ENCODE measurements at places on chromosomes 2 and 18.

- DNase-seq = no peak
These were observed 210.2 kb upstream of the PKDCC start for GRCh38 chr2:41837610-41838009.

- DNase-seq = no peak
These were observed 88.7 kb downstream of the NEDD4L start for GRCh38 chr18:58132595-58133261.

- peak; percentile 80 for DNase-seq
These were observed 14.1 kb upstream of the CHRNA1 start for GRCh38 chr2:174778085-174778981.

GRCh38 chr2:19540739-19541525 is 182.5 kb upstream of the OSR1 start:
- DNase-seq = peak; percentile 61

- DNase-seq = peak; percentile 55
These were observed 28.8 kb downstream of the HADHB start for GRCh38 chr2:26273501-26273900.

DNA sequence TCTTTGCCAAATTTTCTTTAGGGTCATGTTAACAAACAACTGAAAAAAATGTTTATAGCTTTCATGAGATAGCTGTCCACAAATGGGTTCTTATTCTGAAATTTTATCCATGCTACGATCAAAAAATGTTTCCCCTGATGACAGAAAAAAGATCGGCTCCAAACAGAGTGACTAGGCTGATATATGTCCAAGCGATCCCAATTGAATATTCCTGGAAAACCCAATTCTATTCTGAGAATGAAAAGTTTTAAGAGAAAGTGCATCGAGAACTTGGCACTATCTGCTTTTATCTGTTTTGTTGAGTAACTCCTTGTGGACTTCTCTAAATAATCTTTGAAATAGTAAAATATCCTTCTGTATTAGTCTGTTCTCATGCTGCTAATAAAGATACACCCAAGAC is 19.1 kb downstream of the KCNE4 start:
- no peak for DNase-seq

GRCh38 chr2:241149675-241149924 is 328 bp upstream of the PASK start:
- no peak for DNase-seq

DNA sequence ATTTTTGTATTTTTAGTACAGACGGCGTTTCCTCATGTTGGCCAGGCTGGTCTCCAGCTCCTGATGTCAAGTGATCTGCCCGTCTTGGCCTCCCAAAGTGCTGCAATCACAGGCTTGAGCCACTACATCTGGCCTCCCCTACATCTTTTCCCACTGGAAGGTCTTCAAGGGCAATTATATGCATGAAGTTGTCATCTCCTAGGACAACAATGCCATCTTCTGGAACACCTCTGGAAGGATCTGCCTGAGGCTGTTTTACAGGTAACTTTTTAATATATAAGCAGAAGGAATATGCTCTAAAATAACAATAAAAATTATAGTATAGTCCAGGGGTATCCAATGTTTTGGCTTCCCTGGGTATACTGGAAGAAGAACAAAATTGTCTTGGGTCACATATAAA is 321.4 kb downstream of the AFF3 start:
- DNase-seq = no peak

DNA sequence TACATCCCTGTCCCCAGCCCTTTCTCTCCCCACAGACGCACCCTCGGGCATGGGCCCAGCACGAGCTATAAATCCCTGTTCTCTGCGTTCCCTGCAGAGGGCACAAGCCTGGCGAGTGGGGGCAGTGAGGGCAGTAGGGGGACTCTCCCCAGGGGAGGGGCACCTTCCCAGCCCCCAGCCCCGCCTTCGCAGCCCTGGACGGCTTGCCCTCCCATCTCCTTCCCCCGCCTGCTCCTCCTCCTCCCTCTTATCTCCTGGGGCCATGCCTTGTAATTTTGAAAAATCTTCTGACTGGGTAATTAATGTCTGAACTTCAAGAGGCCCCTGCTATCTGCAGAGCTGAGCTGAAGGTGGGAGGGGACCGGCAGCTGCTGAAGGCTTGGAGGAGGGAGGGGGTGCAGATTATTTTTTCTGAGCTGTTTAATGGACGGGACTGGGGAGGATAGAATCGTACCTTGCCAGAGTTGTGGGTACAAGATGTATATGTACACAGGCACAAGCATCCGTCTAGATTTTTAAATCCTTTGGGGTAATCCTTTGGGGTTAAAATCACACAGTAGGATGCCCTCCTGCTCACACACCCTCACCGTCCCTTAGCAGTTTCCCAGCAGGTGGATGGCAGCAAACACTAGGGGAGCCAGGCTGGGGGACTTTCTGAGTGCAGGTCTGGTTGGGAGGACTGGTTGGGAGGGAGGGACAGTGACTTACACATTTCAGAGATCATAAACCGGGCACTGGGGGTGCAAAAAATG is 121.9 kb downstream of the SMAD7 start:
- DNase-seq = no peak

GRCh38 chr2:222861411-222862105 is 722 bp downstream of the ACSL3 start:
- DNase-seq = no peak

DNA sequence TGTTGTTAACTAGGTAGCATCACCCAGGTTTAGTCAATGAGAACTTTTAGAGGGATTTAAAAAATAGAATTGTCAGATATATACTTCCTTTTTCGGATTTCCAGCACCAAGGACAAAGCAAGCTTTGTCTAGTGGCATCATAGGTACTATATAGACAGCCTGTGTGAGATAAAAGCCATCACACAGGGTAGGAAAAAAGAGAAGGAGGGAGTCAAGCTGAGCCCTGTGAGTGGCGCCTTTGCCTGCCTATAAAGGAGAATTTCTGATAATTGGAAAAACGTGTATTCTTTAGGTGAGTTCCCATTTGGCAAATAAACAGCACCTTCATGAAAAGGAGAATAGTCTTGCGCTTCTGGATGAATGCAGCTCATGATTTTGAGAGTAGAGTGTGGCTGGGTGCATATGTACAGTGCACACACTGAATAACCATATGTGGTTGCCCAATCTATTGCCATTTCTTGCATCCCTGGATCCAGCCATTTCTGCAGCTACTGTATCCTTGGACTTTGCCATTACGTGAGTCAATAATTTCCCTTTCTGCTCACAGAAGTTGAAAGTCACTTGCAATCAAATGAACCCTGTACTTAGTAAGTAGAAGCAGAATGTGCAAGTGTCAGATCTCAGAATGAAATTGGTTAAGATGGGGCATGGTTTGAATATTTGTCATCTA is 559.9 kb upstream of the MEX3C start:
- DNase-seq = no peak

- DNase-seq = no peak
These were observed 1121.5 kb upstream of the DDX18 start for GRCh38 chr2:116692988-116693387.

GRCh38 chr18:35343936-35344735 is at the start of gene ZNF24:
Gene ZNF24, minus strand, starts transcription at chr18:35344420. Its CDS starts 3,770 bp downstream, at chr18:35340650.
- DNase-seq = peak; percentile 86

GRCh38 chr2:181104512-181105115 is 124.2 kb downstream of the UBE2E3 start:
- DNase-seq = peak; percentile 59

DNA sequence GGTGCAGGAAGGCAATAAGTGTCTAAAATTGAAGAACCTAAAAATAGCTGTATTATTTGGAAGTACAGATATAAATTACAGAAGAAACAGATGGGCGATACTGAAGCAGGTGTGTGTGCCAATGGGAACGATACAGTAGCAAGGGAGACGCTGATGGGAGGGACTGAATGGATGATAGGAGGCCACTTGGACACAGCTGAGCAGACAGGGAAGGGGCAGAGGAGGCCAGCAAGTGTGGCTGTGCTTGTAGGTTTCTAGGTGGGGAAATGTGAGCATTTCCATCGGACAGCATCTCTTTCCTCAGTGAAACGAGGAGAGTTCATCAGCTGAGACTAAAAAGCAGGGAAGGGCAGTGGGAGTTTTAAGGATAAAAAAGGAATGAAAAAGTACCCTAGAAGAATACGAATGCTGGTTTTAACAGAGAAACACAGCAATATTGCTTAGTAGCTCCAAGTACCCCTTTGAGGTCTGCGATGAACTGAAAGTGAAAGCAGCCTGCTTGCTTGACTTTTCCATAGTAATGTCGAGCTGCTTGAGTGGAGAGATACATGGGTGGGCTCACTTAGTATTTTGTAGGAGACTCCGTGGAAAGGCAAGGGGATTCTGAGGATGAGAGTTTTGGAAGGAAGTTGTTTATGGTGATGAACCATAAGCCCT is 91.7 kb upstream of the EPC2 start:
- DNase-seq = no peak

- DNase-seq = peak; percentile 82
These were observed 89.4 kb downstream of the DGKD start for GRCh38 chr2:233443511-233444183.

DNA sequence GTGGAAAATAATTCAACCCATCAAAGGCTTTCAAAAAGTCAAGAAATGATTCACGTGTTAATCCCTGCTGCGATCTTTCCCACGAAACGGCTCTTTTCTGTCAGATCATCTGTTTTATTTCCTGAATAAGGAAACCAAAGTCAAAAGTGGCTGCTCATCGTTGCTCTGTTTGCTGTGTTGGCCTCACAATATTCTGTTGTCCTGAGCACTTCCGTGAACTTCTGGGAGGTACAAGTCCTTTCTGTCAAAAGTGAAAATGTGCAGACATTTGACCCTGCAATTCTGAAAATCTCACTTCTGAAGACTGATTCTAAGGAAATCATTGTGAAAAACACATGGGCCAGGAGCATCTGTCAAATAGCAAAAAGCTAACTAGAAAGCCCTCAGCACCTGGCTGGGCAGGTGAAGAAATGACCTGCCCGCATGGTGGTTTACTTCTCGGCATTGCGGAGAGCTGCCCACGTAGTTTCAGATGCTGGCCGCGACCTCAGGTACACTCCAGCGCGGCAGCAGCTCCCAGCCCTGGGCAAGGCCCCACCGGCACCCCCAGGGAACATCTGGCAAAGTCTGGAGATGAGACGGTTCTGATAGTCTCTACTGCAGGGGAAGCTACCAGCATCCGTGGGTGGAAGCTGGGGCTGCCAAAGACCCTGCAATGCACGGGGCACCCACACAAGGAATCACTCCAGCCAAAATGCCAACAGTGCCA is 31.9 kb upstream of the GPC1 start:
- no peak for DNase-seq

GRCh38 chr18:44946529-44947113 is 265.9 kb downstream of the SETBP1 start:
- DNase-seq = no peak

- peak; percentile 58 for DNase-seq
These were observed at the start of gene NRBP1 for GRCh38 chr2:27428213-27428977. Gene NRBP1, plus strand, starts transcription at chr2:27428631. Its CDS starts 4,643 bp downstream, at chr2:27433274.

DNA sequence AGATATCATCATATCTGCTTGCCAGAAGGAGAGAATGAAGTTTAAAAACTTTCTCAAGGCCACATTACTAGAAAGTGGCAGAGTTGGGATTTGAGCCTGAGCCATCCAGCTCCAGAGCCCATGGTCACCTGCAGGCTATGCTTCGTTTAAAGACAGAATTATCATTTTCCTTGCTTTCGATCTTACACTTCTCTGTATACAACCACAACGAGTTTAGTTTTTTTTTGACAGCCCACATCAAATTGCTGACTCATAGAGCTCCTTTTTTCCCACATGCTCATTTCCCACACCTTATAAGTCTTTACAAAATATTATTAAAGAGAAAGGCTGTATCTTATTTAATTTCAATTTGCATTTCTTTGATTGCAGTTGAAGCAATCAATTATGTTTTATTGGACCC is 6.5 kb downstream of the PLEK start:
- no peak for DNase-seq

DNA sequence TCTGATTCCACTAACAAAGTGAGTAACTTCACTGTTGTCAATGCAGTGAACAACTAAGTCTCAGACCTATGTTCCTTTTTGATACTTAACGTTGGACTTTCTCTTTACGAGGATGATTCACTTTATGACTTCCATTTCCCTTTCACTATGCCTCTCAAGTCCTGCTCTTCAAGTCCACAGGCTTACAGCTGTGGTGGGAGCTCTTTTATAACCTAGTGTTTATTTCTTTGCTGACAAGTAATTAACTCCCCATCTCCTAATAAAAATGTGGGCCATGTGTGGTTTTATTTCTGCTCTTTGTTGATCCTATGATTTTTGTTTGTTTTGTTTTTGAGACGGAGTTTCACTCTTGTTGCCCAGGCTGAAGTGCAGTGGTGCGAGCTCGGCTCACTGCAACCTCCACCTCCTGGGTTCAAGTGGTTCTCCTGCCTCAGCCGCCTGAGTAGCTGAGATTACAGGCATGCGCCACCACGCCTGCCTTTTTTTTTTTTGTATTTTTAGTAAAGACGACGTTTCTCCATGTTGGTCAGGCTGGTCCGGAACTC is 142.1 kb downstream of the USP34 start:
- DNase-seq = no peak

GRCh38 chr18:3608488-3608887 is 158.5 kb downstream of the TGIF1 start:
- no peak for DNase-seq

DNA sequence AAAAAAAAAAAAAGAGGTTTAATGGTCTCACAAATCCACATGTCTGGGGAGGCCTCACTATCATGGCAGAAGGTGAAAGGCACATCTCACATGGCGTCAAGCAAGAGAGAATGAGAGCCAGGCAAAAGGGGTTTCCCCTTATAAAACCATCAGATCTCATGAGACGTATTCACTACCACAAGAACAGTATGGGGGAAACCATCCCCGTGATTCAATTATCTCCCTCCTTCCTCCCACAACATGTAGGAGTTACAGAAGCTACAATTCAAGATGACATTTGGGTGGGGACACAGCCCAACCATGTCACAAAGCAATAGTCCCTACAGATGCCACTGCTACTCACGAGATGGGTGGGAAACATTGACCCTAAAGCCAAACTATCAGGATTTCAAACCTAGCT is 392.7 kb upstream of the ID2 start:
- DNase-seq = no peak

- DNase-seq = peak; percentile 38
These were observed 106.0 kb downstream of the UBR3 start for GRCh38 chr2:169933124-169933711.

GRCh38 chr18:77234504-77235365 is 14.9 kb upstream of the GALR1 start:
- DNase-seq = no peak

GRCh38 chr18:62976227-62976626 is 260.9 kb downstream of the PHLPP1 start:
- DNase-seq = no peak

Measured in fibroblast of the conjunctiva (primary cell).